Thoracic aorta (tissue), 2 donors: ENCODE measurements at places on chromosomes 16 and 17.

GRCh38 chr17:37888881-37889280, 35.3 kb upstream of the TBC1D3K start:
- DNase-seq = no peak

- no peak for DNase-seq
These were observed 21.6 kb downstream of the SPNS2 start for GRCh38 chr17:4520060-4520893.

GRCh38 chr16:88761143-88761534, 23.9 kb downstream of the PIEZO1 start:
- DNase-seq = no peak

DNA sequence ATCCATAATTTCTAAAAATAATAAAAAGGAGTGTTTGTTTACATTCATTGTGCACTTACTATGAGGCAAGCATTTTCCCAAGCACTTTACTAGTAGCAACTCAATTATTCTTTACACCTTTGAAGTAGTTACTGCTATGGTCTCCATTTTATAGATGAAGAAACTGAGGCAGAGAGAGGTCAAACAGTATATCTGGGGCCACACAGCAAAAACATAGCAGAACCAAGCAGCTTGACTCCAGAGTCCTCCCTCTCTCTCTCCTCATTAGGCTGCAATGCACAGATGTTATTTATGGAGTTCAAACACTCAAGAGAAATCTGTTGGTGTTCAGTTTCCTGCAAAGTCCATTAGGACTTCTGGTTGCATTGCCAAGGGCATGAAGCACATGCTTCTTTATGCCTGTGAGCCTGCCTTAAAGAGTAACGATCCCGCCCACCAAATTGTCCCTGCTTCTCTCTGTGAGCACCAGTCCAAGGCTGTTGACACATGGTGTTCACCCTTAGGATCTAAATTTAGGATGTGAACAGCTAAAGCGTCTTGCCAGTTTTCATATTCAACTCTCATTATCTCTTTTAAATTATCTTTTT, 44.0 kb downstream of the GPRC5B start:
- no peak for DNase-seq

DNA sequence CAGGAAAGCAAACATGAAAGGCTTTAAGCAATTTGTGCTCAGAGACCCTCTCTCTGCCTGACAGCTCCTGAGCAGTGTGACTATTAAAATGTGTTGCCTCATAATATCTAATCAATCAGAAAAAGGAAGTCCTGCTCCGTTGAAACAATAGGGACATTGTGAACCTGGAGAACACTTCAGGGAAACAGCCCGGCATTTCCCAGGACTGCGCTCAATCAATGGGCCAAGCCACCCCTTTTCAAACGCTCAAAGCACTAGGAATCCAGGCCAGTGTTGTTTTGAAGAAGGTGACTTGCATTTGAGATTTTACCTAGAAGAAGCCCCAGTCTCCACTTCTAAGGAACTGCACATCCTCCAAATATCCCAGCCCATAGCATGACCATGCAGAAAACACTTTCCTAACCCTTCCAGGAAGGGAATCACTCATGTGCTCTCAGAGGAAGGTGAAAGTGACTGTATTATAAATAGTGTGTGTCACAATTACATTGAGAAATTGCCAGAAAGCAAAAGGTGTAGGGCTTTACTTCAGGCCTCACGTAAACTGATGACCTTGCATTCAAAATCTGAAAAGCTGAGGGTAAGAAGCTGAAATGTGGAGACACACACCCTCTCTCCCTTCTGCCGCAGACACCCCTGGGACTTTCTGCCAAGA, 19.4 kb downstream of the CDRT4 start:
- no peak for DNase-seq

DNA sequence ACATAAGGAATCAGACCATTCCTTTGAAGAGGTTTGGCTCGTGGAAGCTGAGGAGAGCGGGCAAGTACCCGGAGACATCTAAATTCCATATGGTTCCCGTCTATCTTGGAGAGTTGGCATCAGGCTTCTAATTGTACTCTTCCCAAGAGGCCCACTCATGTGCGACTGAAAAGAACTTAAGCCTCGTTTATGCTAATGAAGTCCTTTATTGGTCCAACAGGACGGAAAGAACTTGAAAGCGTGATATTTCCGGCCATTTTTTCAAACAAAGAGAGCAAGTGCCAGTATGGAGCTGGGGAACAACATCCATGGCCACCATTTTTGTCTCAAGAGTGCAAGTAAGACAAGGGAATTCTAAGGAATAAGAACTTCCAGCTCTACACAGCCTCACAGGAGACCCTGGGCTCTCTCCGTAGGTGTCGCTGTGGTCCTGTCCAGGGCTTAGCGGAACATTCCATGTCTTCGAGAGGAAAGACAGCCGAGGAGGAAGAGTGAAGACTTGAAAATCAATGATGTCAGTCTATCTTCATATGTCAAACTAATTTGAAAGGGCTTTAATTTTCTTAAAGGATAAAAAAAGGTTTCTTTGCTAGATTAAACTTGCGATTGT, 566.0 kb upstream of the PSMD7 start:
- DNase-seq = no peak

DNA sequence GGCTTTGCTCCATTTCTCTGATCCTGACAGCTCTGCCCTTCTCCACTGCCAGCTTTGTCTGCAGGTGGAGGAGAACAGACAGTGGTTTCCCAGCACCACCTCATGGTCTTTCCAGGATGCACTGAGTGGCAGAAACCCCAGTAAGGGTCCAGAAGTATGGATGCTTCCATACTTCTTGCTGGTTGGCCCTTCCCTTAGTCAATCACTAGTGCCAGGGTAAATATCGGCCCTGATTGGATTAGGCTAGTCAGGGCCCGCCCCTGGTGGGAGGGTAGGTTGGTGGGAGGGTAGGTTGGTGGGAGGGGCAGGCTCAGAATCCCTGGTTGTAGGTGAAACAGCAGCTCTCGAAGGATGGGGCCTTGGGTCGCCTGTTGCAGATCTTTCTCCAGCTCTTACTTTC, 10.2 kb downstream of the RNF213 start:
- no peak for DNase-seq

DNA sequence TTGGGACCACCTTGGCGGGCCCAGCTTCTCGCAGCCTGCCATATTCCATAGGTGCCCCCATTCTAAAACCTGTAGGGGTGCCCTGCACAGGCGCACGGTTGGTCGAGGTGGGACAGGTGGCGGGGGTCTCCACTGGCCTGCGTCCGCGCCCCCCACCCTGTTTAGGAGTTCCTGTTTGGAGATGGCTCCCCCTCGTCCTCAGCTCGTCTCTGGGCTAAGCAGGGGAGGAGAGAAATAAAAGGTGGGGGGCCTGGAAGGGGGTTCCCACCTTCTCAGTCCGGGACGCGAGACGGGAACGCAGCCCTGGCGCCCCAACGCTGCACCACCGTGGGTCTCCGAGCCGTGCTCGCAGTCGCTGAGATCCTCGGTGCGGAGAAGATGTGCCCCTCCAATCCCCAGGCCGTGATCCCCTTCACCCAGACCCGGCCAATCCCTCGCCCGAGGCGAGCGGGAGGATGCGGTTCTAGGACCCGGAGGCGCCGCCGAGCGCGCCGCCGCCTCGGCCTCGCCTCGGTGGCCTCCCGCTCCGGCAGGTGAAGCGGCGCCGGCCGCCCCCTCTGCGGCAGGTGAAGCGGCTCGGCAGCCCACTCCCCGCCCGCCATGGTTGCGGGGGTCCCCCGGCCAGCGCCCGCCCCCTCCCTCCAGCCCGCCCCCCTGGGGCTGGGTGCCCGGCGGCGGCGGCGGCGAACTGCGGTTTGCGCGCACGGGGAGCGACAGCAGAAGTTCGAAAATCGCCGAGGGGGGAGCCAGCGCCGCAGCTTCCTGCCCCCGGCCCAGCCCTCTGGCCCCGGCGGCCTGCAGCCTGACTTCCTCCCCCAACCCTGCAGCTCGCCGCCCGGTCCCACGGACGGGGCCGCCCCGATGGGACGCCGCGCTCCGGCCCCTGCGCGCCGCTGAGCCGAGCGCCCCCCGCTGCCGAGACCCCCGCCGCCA, at the start of gene FMNL1:
TSS of gene FMNL1 (plus strand) at position 805 of the 933 bp plus-strand sequence. CDS start 240 bp downstream, outside the sequence.
- no peak for DNase-seq

GRCh38 chr17:46128453-46128852, 64.8 kb downstream of the KANSL1 start:
- no peak for DNase-seq

- no peak for DNase-seq
These were observed 307.5 kb upstream of the SALL1 start for GRCh38 chr16:51458356-51459140.

DNA sequence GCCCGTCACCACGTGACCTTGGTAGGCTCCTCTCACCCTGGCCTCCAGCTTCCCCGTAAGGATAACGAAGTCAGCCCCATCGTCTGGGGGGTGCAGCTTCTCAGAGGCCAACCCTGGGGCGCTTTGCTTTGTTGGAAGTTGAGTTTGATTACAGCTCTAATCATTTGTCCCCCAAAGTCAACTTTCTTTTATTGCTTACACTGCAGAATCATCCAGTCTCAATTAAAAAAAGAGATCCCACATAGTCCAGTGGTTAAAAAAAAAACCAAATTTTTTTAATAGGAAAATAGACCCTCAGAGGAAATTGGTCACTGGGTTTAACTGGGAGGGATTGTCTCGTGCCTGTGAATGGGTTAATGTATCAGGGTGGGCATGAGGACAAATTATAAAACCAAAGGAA, 7.8 kb upstream of the GPRC5C start:
- DNase-seq = no peak

DNA sequence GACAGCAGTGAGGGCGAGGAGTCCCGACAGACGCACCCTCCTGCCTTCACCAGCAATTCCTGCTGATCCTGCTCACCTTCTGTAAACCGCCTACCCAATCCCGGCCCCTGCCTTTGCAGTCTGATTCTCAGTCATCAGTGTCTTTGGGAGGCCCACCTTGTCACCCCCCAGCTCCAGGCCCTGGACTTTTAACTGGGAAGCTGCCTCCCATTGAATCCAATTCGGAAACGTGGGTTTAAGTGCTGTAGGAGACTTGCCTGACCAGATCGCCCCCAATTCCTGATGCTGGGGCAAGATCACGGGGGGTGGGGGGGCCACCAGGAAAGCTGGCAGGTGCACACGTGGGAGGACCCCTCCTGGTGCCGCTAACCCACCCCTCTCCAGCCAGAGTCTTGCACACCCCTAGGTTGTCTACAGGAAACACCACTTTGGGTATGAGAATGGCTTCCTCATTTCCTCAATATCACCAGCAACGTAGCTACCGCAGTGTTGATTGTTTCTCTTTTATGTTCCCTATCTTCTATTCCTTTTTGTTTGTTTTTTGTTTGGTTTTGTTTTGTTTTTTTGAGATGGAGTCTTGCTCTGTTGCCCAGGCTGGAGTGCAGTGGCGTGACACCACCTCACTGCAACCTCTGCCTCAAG, 46.6 kb upstream of the CMIP start:
- DNase-seq = no peak

- no peak for DNase-seq
These were observed 18.3 kb downstream of the ITGAX start for GRCh38 chr16:31373235-31373634.

DNA sequence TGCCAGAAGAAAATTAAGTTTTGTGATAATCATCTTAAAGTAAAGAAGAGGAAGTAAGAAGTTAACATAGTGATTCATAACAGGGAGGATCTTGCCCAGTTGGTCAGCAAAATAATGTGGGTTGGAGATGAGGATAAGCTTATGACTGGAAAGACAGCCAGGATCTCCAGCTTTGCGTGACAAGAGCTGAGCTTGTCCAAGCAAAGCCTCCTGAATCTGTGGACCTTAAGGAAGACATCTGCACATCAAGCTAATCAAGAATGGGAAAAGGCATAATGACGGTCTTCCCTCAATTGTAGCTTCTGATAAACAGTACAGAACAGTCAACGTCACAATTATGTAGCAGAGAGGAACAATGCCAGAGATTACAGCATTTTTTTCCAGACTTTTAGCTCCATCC, 744.7 kb upstream of the GOT2 start:
- no peak for DNase-seq

- DNase-seq = no peak
These were observed 210.4 kb upstream of the IRX5 start for GRCh38 chr16:54720259-54720658.

GRCh38 chr17:62562656-62563055, 64.8 kb upstream of the MRC2 start:
- DNase-seq = no peak

DNA sequence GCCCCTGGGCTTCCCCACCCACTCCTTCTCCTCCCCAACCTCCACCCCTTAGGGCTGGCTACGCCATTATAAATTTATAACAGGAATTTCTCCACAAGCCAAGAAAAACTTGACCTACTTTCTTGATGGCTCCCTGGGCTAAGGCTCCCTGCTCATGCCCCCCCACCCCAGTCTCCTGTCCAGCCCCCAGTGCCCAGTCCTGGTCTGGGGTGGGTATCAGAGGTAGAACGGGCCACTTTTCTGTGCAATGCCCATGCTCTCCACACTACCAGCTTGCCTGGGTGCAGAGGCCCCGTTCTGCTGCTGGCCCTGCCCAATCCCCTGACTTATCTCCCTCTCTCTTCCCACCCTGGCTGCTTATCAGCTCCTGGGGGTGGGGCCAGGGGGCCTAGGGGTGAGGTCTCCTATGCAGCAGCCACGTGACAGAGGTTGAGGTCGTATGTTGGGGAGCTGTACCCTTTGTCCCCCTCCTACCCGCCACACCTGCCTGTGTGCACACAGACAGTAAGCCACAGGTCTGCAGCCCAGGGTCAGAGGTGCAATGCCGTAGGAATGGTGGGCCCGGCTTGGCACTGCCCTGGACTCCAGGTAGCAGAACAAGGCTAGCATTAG, 10.1 kb downstream of the THRA start:
- no peak for DNase-seq

DNA sequence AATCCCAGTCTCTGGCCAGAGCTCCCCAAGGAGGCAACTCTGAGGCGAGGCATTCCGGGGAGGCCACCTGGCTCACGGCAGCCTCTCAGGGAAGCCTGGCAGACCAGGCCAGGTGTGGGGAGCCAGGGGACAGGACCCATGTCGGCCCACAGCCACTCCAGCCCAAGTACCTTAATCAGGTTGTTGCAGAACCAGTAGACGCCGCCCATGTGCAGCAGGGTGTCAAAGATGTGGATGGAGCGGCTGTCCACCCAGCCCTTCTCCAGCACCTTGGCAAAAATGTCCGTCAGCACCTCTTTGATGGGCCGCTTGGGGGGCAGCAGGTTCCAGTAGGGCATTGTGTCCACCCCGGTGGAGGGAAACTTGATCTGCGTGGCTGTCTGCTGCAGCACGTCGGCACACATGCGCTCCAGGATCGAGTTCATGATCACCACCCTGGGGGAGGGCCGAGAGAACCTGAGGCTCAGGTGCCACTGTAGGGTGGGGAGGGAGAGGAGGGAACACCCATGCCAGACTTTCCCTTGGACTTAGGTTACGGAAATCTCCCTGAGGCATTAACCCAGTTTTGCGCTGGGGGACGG, 7.8 kb downstream of the CSF3 start:
- DNase-seq = no peak

GRCh38 chr16:19687279-19687678, 30.7 kb downstream of the KNOP1 start:
- no peak for DNase-seq
